Astrocyte (in vitro differentiated cells and primary cell): ENCODE measurements at places on chromosomes 4 and X.

GRCh38 chrX:153926858-153927671 lies 1.0 kb upstream of the ARHGAP4 start:
- DNase-seq: peak; percentile 9

DNA sequence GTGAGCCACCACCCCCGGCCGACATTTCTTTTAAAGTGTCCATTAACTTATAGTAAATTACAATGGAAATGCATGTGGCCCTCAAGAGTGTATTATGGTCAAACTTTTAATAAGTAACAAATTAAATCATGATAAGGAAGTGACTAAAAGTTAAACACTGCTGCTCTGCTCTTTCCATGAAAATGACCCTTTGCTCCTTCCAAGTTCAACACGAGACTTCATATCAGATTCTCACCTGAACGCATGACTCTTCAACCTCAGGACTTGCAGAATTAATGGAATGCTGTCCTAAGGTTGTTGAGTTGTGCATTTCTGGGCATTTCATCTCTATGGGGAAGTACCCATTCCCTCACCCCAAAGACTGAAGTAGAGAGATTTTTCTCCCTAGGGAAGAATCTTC lies 27.1 kb downstream of the AWAT2 start:
- DNase-seq: no peak

DNA sequence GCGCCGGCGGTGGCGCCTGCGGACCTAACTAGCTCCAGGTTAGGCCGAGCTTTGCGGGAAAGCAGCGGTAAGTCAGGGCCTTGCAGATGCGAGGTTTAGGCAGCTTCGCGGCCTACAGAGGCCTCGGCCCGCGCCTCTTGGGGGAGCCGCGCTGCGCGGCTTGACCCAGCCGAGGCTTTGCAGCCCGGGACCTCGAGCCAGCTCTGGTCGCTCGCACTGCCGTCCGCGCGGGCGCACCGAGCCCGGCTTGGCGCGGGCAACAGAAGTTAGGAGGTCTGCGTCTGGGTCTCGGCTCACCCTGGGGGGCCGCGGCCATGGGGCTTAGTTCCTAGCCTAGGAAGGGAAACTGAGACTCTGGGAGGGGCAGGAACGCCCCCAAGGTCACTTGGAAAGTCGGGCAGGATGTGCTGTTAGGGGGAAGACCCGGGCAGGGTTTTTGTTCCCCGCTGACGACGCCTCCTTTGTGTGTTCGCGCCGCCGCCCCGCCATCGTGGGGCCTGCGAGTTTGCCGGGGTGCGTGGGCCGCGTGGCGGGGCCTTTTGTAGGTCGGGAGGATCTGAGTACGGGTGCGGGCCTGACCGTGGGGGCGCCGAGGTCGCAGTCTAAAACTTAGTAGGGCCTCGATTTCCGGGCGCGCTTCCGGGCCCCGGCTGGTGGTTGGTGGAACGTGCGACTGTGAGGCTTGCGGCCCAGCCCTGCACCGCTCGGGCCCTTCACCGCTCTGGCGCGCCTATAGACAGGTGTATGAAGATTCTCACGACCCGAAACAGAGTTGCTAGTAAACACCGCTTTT lies 482 bp downstream of the RNF4 start:
- no peak for DNase-seq

DNA sequence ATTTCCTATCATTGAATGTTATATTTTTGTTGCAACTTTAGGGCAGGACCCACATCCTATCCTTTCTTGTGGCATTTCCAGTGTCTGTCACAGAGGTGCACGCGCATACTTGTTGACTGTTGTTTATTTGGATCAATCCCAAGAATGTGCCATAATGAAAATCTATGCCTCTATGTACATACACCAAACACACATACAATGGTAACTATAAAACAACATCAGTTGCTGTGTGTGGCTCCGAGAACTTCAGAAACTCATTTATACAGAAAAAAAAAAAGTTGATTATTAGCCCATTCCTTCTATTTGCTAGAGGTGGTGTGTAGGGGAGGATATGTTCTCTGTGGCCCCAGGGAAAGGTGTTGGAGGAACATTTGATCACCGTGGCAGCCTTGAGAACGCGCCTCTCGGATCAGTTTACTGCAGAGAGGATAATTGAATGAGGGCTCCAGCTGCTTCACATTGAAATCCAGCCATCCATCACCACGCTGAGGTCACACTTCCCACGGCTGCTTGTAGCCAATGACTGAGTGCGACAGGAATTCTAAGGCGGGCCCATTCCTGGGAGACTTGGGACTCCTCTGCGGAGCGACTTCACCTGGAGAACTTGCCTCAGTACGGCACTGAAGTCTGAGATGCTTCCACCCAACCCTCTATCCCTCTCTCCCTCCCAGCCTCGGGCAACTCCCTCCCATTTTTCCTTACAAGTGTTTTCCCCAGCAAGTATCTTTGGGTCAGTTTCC lies 19.5 kb downstream of the SMPX start:
- DNase-seq: no peak

GRCh38 chrX:24658421-24658820 lies 11.3 kb upstream of the PCYT1B start:
- DNase-seq: no peak

GRCh38 chrX:24259544-24260240 lies 54.2 kb downstream of the SUPT20HL2 start:
- DNase-seq: peak; percentile 52
